CD4-positive, CD25-positive, alpha-beta regulatory T cell (primary cell): ENCODE measurements at places on chromosomes 1 and 21.
A peak's percentile ranks its signal among the peaks of the same experiment; 100 is the strongest.

GRCh38 chr1:227395426-227396028 lies 77.2 kb upstream of the CDC42BPA start:
- no peak for DNase-seq

GRCh38 chr1:77536813-77537212 lies 145.6 kb downstream of the ZZZ3 start:
- no peak for DNase-seq

- DNase-seq, result no peak
Observed at GRCh38 chr1:209527372-209527771, 56.1 kb upstream of the CAMK1G start.

DNA sequence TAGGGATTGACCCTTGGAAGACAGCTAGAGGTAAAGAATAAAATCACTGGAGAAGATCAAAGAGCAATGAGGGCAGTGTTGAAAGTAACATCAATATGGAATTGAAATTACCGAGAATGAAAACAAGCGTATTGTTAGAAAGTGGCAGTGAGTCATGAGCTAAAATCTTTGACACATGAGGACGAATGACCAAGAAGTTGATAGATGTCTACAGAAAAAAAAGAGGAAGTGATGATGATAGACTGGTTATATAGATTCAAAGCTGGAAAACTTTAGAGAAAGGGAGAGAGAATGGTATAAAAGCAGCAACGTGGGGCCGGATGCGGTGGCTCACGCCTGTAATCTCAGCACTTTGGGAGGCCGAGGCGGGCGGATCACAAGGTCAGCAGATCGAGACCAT lies 12.5 kb upstream of the DNM3 start:
- DNase-seq, result no peak

GRCh38 chr1:24253571-24253970 lies 65.6 kb upstream of the GRHL3 start:
- no peak for DNase-seq

DNA sequence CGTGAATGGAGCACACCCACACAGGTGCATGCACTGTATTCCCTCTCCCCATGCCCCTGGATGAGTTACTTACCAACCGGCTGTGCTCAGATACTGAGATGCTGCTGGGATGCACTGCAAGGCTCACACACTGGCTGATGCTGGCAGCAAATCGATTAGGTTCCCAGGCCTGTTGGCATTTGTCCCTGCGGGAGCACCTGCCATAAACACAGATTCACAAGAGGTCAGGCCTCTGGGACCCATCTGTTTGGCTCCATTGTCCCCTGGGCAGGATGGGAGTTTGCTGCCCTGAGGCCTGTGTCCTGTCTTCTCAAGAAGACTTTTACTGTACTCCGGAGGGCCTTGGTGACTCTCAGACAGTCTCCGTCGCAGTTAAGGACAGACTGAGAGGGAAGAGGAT lies 145.4 kb downstream of the PLXNA2 start:
- no peak for DNase-seq

DNA sequence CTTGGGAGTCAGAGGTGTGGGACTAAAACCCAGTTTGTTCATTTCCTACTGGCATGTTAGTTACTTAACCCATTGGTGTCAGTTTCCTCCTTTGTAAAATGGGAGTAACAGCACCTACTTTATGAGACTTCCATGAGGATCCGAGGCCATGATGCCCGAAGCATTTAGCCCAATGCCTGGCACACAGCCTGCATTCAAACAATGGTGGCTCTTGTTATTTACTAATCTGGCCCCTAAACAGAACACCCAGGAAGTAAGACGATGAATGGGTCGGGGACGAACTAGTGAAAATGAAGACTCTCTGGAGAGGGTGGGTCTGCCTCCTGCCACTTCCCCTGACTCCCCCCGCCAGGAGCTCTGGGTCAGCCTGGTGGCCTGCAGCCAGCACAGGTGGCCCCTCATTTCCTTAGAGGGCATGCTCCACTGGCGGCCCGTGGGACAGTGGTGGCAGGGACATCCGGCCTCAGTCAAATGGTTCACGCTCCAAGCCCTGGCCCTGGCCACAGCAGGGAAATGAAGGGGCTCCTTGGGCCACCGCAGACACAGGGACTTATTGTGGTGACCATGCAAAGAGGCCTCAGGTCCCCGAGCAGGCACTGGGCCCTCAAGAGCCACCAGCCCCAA lies 9.5 kb upstream of the TAS1R2 start:
- no peak for DNase-seq

DNA sequence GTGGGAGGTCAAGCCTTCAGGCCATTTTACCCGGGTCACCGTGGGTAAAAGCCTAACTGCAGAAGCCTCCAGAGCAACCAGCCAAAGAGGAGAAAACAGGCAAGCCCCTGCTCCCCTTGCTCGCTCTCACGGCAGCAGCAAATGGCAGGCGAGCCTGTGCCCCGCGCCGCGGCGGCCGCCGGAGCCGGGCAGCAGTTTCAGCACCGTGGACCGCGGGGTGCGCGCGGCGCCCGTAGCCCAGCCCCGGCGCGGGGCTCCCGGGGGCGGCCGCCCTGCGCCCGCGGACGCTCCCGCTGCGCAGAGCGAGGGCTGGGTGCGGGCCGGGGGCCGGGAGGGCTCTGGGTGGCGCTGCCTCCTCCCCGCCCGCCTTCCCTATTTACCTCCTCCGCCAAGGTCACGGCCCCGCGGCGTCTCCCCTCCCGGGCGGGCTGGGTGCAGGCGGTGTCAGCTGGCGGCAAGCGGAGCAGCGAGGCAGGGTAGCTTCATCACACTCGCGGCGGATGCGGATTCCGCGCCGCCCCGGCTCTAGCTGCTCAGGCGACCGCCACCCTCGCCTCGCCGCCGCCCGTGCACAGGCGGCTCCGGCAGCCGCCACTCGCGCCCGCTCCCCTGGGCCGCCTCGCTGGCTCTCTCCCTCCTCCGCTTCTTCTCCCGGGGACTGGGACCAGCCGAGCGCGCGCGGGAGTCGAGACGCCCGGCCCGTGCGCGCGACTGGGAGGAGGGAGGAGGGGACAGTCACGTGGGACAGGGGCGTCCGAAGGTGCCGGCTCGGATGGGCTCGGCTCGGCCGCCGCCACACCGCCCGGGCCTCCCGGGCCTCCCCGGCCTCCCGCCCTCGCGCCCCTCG lies at the start of gene RGS7:
Gene RGS7, minus strand, starts transcription at position 687 of the 847 bp plus-strand sequence.
- peak; percentile 2 for DNase-seq

DNA sequence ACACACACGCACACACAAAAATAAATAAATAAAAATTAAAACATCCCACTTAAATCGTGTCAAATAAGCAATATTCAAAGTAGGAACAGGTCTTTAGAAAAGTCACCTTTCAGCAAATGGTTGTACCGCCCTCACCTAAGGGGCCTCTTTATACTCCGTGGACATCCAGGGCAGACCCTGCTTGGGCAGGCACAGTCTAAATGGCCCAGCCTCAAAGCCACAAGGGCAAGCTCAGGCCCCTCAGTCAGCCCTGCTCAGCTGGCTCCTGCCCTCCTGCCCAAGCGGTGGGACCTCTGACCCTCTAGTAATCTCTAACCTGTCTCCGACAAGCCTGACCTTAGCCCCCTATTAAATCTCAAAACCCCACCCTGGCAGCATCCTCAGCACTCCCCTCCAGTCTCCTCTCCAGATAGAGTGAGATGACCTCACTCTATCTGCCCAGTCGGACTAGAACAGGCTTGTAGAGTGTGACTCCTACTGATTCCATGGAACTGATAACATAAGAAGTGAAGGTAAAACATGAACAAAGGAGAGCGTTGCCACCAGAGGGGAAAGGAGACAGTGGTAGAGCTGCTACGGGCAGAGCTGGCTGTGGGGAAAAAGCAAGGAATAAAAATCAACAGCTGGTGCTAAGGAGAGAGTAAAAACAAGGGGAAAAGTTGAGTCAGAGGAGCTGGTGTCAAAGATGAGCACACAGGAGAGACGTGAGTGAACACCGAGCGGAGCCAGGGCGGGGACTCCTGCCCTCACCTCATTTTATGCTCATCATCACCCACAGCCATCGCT lies 36.0 kb downstream of the SIPA1L2 start:
- no peak for DNase-seq

DNA sequence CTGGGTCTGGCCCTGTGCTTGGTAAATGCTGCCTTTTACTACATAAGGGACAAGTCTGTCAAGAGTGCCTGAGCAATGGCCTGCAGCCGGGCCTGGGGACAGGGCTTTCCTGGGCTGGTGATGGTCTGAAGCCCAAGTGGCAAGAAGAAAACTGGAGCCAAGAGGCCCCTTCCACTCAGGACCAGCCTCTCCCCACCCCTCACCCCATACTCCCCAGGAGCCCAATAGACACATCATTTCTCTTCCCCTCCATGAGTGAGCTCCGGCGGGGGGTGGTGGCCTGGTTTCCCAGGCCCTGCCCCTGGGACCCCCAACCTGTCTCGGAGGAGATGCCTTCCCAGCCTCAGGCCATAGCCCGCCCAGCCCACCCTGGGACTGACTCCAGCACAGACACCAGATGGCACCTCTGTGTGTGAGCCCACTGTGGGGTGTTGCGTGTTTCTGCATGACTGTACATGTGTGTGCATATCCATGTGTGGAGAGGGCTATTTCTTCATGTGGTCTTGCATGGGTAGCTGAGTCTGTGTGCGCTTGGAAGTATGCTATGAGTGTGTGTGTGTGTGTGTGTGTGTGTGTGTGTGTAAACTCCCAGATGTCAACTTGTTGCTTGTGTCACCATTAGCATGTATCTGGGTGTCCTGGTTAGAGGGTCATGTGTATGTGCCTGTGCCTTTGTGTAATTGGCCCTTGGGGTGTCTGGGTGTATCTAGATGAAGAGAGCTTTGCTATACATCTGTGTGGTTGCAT lies 14.3 kb upstream of the LRP8 start:
- DNase-seq, result no peak

GRCh38 chr1:48701445-48701844 lies 75.2 kb downstream of the BEND5 start:
- DNase-seq, result no peak

GRCh38 chr1:22709227-22709626 lies 1.4 kb upstream of the EPHB2 start:
- DNase-seq, result no peak

DNA sequence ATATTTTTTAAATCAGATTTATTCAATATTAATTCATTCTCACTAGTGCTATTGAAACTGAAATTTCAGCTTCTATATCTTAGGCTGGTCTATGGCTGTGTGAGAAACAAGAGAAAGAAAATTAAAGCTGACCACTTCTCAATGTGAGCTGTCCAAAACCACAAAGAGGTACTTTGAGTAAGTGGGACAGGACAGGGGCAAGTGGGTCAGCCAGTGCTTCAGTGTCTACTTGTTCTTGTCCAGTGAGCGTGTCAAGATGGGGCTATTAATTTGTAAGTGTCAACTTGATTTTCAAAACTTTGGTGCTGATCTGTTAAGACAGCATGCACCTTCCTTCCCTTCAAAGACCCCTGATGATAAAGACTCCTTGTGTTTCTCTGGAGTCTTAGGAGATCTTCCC lies 533.9 kb downstream of the PLPP3 start:
- no peak for DNase-seq

DNA sequence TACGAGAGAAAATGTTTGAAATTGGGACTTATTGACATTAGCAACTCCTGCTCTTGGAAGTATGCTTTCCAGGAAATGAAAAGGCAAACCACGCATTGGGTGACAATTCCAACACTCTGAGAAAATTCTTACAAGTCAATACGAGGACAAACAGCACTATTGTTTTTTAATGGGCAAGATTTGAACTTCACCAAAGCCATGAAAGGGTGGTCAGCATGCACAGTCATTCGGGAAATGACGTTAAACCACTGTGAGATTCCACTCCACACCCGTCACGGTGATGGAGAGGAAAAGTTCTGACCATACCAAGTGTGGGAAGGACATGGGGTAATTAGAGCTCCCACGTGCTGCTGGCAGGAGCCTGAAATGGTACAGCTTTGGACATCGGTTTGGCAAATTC lies 12.2 kb upstream of the PRXL2B start:
- no peak for DNase-seq

DNA sequence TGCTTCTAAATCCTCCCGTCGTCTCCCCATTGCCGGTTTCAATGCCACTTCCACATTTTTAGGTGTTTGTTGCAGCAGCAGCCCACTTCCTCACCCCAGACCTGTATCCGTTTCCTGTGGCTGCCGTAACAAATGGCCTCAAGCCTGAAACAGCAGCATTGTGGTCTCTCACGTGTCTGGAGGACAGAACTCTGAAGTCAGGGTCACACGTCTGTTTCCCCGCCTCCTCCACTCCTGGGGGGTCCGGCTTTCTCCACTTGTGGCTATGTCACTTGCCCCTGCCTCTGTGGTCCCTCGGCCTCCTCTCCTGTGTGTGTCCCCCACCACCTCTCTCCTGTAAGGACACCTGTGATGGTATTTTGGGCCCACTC lies 21.8 kb downstream of the TRPM2 start:
- peak; percentile 50 for DNase-seq

GRCh38 chr21:33802481-33802880 lies 113.1 kb downstream of the ATP5PO start:
- no peak for DNase-seq

DNA sequence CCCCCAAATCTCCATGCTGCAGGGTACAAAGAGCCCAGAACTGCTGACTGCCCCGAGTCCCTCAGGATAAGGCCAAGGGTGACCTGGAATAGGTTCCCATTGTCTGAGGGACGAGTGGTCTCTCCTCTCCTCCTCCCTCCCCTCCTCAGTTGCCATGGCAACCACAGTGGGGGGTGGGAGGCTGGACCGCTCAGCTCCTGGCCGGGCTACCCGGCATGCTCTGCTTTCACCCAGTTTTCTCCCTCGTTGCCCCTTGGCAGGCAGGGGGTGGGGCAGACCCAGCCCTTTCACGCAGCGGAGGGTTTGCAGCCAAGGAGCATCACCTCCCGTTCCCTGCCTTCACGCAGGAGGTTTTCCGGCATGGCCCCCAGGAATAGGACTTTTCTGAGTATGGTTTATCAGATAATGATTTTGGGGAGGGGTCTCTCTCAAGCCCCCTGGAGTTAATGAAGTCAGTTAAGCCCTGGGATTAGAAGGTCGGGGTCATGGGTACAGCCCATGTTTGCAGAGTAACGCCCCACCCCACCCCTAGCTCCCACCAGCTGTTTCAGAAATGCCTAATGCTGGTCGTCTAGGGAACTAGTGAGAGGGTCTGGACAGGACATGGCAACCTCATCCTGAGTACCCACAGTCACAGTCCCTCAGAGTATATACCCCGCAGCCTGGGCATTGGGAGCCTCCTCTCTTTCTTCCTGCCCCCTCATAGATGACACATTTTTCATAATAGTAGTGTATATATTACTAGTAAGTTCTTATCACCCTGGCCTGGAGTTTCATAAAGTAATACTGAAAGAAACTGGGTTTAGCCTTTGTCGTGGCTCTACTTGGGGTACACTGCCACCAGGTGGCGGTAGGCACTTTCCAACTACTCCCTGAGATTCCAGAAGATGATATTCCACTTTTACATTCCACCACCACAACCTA lies 20.7 kb downstream of the C1QB start:
- DNase-seq, result peak; percentile 14

DNA sequence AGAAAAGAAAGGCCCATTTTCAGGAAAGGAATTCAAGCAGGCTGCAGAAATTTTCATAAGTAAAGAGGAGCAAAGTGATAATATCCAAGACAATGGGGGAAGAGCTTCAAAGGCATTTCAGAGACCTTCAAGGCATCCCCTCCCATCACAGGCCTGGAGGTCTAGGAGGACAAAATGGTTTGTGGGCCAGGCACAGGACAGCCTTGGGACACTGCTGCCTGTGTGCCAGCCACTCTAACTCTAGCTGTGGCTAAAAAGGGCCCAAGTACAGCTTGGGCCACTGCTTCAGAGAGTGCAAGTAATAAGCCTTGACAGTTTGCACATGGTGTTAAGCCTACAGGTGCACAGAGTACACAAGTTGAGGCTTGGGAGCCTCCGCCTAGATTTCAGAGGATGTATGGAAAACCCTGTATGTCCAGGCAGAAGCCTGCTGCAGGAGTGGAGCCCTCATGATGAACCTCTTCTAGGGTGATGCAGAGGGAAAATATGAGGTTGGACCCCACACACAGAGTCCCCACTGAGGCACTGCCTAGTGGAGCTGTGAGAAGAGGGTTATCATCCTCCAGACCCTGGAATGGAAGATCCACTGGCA lies 51.8 kb upstream of the ZSWIM5 start:
- no peak for DNase-seq
